ENCODE measurements at places on chromosomes 1 and 21.

- DNase-seq, result no peak
These were observed 35.8 kb downstream of the HHAT start for GRCh38 chr1:210364479-210364878.

DNA sequence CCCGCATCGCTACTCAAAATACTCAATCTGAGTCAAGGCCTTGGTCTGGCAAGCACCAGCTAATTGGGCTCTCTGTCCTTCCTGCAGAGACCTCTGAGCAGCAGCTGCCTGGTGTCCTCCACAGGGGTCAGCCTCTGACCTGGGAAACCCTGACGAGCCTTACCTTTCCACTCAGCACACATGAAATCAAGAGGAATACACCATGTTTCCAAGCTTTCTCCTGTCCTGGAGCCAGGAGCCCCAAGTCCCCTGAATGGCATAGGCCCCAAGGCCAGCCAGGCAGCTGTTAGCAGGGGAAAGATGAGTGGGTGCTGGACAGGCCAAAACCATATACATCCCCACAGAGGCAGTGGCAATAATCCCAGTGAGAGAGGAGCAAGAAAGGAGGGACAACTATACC lies 27.2 kb upstream of the TSPEAR start:
- no peak for DNase-seq

DNA sequence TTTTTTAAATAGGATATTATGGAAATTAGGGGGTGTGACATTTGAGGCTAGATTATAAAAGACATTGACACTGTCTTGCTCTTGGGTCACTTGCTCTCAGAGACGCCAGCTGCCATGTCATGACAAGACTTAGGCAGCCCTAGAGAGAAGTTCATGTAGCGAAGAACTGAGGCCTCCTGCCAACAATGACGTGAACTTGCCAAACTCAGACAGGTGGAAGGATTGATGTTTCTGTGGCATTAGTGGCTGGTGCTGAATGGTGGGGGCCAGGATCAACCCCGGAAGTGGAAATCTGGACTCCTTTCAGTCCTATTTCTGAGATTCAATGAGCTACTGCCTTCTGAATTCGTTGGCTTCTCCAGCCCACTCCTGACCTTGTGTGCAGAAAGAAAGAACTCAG lies 14.7 kb downstream of the NCF2 start:
- DNase-seq, result no peak

GRCh38 chr1:197786280-197786679 lies 11.0 kb upstream of the DENND1B start:
- DNase-seq, result no peak

- no peak for DNase-seq
These were observed 94.7 kb upstream of the NRIP1 start for GRCh38 chr21:15159382-15160020.

- DNase-seq, result no peak
These were observed 47.6 kb upstream of the ABCG1 start for GRCh38 chr21:42171091-42172053.

- no peak for DNase-seq
These were observed 6.1 kb downstream of the ST6GALNAC3 start for GRCh38 chr1:76080552-76081079.

DNA sequence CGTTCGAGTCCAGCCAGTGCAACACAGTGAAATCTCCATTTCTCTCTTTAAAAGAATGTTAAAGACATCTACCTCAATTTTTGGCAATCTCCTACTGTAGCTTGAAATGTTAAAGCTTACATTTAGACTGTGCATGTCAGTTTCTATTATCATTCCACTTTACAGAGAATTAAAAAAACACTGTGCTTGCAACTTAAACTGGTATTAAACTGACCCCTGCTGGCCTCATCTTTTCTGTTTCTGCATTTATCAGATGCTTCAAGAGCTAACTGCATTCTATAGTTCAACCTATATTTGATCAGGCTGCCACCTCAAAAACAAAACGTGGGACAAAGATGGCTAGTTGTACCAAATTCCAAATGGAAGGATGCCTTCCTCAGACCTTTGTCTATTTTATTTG lies 226.5 kb downstream of the SMYD3 start:
- DNase-seq, result no peak

DNA sequence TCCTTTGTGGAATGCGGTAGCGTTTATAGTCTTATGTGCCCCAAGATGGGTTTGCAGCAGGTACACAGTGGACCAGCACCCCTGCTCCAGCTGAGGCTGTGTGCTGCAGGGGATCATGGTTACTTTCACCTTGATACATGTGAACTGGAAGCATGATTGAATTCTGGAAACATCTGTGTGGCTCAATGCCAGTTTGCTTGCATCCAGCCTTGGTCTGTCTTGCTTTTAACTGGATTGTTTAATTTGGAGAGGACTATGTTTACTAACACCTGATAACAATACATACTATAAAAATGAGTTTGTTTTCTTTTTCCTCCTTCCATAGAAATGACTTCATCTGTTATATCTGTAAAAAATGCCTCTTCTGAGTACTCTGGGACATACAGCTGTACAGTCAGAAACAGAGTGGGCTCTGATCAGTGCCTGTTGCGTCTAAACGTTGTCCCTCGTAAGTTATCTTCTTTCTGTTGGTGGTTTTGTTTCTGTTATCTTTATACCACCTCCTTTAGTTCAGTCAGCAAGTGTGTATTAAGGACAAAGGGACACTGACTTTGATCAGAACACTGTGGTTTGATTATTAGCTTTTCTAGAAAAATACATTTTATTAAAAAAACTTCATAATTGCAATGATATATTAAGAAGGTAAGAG lies 47.7 kb downstream of the CXADR start:
- no peak for DNase-seq

DNA sequence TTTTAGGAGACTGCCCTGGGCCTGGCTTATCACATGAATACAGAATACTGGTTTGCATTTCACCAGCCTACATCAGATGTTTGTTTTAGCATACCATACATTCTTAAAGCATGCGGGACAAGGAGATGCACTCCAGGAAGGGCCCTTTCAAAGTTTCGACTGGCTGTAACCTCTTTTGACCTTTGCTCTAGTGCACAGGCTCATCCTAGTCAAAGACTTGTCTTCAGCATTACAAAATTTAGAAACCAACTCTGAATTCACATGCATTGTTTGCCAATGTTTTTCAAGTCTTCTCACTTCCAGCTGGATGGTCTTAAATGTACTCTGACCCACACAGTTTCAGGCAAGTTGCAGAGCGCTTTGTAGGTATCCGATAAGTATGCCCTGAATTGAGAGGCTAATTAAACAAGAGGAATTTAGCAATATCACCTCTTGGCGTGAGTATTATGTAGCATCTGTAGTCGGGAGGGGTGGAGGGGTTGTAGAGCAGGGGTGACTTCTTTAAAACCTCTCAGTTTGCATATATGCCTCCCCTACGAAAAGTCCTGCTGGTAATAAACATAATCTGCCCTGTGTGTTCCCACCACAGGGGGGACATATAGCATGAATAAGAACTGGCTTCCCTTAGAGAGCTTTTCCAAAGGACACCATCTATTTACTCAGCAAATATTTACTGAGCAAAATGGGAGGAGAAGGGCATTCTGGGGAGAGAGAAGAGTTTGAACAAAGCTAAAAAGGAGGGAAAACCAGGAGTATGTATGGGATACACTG lies 24.4 kb upstream of the AHCYL1 start:
- no peak for DNase-seq

DNA sequence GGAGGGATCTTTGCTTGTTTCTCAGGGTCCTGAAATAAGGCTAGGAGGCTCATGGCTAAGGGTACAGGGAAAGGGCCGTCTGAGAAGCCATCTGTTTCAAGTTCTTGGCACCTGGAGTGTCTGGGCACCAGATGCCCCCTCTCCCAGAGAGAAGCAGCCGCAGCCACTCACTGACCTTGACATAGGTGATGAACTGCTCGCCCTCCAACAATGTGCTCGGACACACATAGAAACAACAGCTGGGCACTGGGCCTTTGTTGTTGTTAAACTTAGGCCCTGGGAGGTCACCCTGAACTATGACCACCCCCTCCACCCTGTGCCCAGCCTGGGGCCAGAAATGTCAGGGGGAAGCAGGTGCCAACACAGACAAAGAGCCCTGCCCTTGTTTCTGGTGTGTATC lies 9.2 kb upstream of the TNNI1 start:
- DNase-seq, result no peak

DNA sequence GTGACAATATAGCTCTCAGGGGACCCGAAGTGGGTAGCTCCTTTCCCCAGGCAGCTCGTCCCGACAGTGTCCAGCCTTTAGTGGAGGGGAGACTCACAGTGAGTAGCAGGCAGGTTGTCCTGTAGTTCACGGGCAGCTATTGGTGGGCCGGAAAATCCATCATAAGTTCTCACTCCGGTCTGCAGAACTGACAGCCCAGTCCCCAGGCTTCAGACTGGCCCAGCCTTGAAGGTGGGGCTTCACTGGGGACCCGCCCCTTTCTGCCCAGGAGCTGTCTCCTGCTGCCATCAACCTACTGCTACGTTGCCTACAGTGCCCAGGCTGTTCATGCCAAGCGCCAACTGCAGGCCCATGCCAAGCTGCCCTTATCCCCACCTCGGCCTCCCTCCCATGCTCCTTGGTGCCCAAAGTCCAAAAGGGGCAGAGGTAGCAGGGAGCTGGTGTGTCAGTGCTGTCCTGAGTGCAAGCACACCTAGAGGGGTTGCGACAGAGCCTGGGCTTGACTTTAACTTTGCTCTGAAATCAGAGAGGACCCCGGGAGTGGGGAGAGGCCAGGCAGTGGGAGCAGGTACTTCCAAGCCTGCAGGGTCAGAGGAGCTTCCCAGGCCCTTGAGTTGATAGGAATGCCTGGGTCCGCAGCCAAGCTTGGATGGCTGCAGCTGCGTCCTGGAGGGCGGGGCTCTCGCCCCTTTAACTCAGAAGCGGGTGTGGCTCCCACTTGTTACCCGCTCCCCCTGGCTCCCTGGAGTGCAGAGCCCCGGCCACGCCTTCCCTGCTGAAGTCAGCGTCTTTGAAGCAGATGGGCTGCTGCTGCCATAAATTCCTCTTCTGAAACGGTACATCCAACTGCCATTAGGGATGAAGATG lies 1144.3 kb upstream of the NCAM2 start:
- no peak for DNase-seq

- DNase-seq, result no peak
These were observed 6.1 kb downstream of the GJC2 start for GRCh38 chr1:228155596-228156514.

DNA sequence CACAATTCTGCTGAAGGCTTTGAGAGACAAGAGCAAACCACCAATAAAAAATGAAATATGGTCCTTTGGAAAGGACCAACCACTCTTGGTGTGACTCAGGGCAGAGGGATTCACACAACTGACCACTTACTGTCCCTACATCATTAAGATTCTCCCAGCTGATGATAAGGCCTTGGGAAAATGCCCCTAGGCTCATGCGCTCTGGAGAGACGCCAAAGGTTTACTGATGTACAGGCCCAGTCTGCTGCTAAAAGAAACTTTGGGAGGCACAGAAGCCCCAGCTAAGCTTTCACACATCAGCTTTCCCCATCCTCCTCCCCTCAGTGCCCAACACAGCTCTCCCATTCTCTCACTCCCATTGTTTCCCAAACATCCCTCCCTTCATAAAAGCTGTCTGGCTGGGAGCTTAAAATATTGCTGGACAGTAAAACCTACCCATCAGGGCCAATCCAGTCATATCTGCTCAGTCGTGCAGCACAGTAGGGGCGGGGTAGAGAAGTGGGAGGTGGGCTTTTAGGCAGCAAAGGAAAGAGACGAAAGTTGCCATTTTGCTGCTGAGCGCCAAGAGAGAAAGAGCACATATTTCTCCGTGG lies at the start of gene GJA8:
Gene GJA8, plus strand, starts transcription at position 543 of the 593 bp plus-strand sequence. CDS start 5,161 bp downstream, outside the sequence.
- no peak for DNase-seq

DNA sequence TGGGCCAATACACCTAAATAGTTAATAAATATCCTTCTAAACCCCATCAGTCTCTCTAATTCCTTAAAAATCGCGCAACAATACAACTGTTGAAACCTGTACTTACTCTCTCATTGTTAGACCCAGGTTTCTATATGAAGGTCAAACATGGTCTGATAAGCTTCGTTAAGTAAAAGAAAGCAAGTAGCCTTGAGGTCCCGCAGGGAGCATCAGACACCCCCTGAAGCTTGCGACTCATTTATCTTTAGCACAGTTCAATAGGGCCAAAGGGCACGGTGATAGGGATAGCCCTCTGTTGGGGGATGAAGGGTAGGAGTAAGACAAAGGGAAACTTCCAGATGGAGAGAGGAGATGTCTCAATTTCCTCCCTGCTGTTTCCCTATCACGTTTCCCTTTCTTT lies 27.3 kb upstream of the THEM4 start:
- DNase-seq, result no peak

- no peak for DNase-seq
These were observed 14.4 kb downstream of the AGO3 start for GRCh38 chr1:35945327-35945726.

- DNase-seq, result no peak
These were observed 61.9 kb upstream of the C1orf21 start for GRCh38 chr1:184324972-184325371.

DNA sequence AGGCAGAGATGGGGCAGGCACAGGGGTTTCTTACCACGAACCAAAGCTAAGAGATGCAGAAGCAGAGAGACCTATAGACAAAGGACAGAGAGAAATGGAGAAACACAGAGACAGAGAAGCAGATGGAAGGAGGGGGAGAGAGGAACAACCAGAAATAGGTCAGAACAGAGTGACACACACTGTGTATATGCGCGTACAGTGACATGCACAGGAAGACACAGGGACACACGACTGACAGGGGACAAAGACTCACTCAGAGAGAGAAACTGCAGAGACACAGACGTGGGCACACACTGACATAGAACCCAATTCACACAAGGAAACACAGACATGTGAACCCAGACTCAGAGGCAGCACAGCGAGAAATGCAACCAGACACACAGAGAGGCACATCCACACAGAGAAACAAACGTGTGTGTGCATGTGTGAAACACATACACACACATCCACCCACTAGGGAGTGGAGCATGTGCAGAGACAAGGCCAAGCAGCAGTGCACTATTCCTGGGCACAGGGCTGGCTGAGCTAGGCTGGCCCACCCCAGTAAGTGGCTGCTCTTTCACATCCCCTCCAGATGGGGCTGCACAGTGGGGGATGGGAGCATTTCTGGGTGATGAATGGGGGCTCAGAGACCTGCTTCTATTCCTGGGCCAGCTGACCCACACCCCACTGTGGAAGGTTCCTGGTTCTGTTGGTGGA lies 123.4 kb upstream of the CSF3R start:
- DNase-seq, result no peak

DNA sequence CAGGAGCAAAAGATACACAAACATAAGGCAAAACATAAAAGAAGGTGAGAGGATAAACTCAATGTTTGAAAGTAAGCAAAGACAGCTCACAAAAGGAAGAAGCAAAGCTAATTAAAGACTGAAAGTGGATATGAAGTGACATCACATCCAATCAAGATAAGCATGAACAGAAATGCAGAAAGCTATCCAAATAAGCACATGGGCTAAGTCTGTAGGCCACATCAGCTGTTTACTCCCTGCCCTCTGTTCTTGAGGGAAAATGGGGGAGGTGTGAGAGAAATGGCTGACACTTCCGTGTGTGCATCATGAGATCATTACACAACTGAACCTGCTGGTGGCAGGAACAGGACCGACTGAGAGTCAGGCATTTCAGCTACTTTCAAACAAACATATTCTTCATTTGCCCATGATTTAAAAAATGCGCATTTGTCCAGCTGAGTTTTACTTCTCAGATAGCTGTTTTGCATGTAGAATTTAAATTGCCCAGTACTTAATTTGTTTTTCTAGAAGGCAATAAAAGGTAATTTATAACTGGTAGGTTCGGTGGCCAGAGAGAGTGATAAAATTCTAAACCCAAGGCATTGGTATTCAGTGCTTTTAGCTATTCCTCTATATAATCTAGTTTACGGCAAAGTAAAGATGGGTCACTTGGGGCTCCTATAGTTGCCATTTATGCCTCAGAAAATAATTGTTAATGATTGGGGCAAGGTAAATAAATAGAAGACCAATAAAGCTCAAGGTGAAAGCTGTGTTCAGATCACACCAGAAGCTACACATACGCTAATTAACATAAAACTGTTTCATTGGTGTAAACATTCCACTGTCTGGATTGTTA lies 27.2 kb upstream of the MAN1A2 start:
- no peak for DNase-seq
